Skeletal muscle cell (primary cell): ENCODE measurements at places on chromosomes 7 and 10.

DNA sequence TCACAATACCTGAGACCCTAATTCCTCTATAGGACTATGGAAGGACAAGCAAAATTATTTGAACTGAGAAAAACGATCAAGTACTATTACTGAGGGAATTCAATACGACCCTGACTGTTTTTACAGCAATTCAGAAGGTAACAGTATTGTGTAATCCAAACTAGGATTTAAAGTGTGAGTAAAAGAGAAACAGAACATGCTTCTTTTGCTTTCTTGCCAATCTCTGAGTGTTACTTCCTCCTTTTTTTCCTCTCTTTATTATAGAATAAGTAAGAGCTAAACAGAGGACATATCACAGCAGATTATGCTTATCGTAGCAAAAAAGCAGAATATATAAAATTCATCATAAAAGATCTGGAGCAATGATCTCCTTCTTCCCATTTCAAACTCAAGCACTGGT is 292.1 kb downstream of the THSD7A start:
- DNase-seq = peak; percentile 23

GRCh38 chr7:144997512-144997911 is 161.7 kb upstream of the TPK1 start:
- no peak for DNase-seq

DNA sequence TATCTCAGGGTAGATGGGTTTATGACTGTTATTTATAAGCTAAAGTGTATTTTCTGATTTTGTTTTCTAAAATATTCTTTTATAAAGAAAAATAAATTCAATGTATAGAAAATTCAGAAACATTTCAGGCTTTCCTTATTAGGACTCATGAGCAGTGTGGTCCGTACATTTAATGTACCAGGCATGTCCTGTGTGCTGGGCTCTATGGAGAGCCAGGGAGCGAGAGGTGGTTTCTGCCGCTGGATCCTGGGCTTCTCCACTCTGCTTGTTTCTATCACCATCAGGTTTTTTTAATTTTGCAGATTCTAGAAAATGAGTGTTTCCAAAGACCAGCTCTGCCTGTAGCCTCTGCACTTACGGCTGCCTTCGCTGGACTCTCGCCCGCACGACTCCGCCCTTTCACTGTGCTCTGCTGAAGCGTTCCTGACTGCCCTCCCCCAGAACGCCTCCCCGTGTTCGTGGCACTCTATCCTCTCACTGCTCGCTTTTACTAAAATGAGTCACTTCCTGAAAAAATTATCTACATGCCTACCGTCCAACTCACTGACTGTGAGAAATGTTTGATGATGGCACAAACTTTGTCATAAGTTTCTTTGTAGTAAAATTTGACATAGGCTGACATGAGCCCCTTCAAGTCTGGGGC is 188.5 kb downstream of the ZMYND11 start:
- DNase-seq = peak; percentile 89

- no peak for DNase-seq
Measured at GRCh38 chr10:33088990-33089389, 131.0 kb upstream of the ITGB1 start.

DNA sequence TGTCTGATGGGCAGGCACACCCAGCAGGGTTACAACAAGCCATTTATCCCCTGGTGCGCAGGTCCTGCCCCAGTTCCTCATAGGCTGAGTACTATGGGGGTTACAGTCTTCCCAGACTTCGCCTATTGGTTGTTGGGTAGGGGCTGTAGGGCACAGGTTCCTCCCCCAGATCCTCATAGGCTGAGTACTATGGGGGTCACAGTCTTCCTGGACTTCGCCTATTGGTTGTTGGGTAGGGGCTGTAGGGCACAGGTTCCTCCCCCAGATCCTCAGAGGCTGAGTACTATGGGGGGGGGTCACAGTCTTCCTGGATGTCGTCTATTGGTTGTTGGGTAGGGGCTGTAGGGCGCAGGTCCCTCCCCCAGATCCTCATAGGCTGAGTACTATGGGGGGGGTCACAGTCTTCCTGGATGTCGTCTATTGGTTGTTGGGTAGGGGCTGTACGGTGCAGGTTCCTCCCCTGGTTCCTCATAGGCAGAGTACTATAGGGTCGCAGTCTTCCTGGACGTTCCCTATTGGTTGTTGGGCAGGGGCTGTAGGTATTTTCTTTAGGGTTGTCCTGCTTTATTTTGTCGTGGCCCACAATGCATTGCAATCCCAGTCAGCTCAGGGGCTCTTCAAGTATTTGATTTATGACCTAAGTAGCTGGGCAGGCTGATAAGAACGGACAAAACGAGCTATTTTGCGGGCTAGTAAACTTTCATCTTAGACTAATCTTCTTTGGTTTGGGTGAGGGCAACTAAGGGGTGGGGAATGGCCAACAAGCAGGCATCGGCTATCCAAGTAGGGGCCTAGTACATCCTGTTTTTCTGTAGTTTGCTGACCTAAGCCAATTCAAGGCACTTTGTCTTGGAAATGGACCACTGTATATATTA is 3.4 kb downstream of the LRRC27 start:
- DNase-seq = no peak

- DNase-seq = peak; percentile 27
Measured at GRCh38 chr7:216360-217300, 24.3 kb downstream of the FAM20C start.

DNA sequence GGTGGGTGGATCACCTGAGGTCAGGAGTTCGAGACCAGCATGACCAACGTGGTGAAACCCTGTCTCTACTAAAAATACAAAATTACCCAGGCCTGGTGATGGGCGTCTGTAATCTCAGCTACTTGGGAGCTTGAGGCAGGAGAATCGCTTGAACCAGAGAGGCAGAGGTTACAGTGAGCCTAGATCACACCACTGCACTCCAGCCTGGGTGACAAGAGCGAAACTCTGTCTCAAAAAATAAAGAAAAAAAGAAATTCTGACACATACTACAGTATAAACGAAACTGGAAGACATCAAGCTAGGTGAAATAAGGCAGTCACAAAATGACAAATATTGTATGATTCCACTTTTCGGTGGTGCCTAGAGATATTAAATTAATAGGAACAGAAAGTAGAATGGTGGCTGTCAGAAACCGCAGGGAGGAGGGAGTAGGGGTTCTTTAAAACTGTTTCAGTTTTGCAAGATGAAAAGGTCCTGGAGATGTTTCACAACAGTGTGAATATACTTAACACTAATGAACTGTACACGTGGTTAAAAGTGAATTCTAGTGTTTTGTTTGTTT is 23.2 kb downstream of the PILRA start:
- no peak for DNase-seq

GRCh38 chr7:89757910-89758309 is 396.4 kb upstream of the STEAP1 start:
- DNase-seq = no peak

- peak; percentile 63 for DNase-seq
Measured at GRCh38 chr7:15558756-15559155, 3.1 kb downstream of the AGMO start.

GRCh38 chr7:45000093-45001032 is at the start of gene CCM2:
CCM2 (plus strand) TSS chr7:45000201; CDS start chr7:45000334, 133 bp downstream.
- no peak for DNase-seq

DNA sequence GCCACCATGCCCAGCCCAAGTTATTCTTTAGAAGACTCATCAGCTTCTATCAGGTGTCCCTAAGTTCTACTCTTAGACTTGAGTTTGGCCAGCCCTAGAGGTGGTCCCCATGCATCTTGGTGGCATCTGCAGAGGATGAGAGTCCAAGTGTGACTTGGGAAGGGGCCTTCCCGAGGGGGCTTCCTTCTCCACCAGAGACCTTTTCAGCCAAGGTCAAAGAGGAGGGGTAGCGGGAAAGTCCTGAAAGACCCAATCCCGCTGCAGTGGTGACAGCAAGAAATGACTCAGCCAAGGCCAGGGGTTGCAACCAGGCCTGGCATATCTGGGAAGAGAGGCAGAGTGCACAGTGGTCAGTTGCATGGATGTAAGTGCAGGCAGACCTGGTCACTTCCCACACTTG is 61.7 kb upstream of the MGMT start:
- DNase-seq = no peak

DNA sequence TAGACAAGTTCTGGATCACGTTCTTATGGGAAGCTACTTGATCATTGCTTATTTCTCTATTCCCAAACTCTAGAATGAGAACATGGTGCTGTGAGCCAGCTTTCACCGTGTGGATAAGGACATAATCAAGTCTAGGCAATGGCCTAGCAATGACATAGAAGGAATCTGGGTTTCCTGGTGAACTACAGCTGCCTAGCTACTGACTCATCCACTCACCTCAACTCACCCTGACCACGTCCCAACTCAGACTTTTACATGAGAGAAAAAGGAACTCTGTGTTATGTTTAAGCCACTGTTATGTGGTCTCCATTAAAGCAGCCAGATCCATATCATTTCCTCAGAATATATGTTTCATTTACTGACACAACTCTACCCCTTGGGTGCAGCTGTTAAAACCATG is 18.8 kb upstream of the MET start:
- peak; percentile 52 for DNase-seq

DNA sequence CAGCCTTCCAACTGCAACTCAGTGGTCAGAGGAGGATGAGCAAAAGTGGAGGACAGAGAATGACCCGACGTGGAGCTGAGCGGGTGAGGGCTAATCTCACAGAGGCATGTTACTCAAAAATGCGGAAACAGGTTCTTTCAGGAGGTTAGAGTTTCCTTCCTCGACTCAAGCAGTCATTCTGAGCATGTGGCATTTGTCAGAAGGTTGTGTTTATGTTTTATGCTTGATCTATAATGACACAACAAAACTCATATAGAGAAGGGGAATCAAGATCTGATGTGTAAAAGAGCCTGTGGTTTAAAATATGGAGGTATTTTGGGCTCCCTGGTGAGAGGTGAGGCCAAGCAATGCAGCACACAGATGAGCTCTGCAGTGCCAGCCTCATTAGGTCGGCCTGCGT is 311.4 kb downstream of the ADARB2 start:
- no peak for DNase-seq

DNA sequence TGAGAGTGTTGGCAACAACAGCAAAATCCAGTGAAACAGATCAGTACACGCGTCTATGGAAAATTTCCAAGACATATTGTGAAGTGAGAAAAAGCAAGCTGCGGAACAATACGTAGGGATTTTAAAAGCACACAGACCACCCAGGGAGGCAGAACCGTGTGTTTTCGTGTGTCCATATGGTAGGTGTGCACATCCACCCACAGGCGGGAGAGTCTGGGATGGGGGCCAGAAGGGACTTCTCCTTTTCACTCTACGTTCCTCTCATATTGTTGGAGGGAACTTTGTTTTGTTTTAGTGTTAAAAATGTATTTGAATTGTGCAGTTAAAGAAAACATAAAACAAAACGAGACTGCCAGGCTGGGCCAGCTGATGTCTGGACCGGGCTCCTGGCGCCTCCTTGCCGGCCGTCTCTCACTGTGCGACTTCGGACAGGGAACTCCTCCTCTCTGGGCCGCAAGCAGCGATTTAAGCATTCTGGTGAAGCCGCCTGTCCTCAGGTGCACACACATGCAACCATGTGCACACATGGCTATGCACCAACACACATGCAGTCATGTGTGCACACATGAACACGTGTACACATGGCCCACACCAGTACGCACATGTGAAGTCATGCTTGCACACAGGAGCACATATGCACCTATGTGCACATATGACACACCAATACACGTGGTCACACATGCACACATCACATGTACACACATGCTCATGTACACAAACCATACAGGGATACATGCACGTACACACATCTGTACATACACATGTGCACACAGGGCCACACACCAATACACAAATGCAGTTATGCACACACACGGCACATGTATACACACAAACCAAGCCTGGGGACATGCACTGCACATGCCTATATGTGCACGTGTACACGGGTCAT is 141.1 kb downstream of the ELFN1 start:
- DNase-seq = peak; percentile 19

DNA sequence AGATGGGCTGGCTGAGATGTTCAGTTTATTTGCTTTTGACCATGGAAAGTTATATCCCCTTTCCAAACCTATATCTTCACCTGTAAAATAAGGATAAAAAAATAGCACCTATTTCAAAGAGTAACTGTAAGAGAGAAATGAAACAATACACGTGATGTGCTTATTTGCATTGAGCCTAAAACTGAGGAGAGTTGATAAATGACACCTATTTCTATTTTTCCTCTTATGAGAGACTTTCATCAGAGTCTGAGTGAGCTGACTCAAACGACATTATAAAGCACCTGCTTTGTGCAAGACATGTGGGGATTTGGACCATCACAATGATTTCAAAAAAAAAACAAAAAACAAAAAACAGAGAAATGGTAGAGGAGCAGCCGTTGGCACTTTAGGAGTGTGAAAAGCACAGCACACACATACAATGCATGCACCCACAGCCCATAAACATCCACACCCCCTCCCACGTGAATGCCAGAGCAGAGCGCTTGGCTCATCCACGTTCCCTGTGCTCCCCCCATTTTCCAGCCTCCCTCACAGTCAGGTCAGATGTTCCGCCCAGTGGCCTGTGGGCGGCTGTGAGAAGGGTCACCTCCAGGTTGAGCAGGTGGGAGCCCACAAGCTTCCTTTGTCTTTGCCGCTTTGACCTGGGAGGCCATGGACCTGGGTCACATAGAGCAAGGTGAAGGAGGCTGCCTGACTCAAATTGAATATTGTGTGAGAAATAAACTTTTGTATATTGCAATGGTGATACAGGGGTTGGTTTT is 253.2 kb upstream of the ZNF32 start:
- no peak for DNase-seq

DNA sequence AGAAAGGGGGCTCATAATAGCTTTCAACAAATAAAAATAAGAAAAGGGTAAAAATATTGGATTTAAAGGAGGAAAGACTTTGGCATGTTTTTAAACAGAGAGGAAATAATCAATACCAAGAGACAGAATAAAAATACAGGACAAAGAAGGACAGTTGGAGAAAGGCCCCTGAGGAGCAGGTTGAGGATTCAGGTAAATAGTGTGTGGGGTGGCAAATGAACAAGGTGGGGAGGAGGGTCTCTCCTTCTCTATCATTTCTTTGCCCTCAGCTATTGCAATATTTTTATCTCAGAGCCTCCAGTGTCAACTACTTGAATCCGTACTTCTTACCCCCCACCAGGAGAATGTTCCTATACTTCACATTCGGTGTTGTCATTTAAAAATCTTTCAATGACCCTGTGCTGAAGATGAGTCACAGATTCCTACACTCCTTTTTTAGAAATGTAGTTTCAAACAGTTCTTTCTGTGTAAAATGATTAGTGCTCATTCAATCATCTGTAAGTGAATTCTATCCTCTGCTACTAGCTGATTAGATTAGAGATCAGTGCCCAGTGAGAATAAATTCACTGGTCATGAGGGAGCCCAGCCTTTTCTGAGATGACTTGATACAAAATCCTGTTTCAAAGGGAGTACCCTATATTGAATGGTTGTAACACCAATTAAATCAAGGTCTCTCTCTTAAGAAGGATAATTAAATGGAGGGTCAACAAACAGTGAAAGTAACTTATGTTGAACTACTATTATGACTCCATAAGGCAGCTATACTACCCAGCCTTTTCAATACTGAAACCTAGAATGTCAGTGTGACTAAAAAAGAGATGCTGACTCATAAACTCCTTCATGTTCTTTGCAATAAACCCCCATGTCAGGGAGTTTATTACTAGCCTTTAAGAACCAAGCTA is 50.4 kb upstream of the WNT16 start:
- no peak for DNase-seq

DNA sequence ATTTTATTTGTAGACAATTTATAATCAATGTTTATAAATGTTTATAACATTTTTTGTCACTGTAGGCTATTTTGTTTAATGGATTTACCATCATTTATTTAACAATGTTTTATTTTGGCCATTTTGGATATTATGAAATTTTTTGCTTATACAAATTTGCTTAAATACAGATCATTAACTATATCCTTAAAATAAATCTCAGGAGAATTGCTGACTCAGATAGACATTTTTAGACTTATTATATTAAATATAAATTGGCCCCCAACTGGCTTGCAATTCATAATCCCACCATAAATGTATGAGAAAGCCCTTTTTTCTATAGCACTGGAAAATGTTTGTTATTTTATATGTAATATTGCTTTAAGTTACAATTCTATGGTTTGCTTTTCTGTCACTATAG is 3.8 kb upstream of the CLRN3 start:
- no peak for DNase-seq
